Right hindlimb (tissue), 1 donor: ENCODE measurements at places on chromosomes 12 and 14.

- no peak for DNase-seq
Observed at GRCh38 chr12:38809832-38810231, 95.6 kb downstream of the CPNE8 start.

DNA sequence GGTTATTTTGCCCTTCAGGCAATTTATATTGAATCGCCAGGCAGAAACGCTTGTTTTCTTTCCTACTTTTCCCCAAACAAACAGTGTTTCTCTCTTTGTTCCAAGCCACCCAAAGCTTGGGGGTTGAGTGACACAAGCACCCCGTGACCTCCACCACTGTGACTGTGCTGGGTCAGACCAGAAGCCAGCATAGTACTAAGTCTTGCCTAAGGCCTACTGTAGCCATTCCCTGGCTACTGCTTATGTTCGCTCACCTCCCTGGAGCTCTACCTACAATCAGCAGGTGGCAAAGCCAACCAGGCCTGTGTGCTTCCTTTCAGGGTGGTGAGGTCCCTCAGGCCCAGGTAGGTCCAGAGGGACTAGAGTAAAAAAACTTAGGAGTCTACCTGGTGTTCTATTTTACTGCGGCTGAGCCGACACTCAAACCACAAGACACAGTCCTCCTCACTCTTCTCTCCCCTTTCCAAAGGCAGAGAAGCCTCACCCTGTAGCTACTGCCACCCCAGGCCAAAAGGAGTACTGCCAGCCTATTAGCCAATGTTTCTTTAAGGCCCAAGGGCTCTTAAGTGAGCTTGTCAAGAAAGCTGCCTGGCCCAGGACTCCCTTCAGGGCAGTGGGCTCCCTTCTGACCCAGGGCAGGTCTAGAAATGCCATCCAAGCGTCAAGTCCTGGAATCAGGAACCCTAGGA, 411.8 kb upstream of the MIS18BP1 start:
- DNase-seq, result no peak

- peak; percentile 71 for DNase-seq
Observed at GRCh38 chr12:54561164-54561563, 11.8 kb downstream of the PDE1B start.

DNA sequence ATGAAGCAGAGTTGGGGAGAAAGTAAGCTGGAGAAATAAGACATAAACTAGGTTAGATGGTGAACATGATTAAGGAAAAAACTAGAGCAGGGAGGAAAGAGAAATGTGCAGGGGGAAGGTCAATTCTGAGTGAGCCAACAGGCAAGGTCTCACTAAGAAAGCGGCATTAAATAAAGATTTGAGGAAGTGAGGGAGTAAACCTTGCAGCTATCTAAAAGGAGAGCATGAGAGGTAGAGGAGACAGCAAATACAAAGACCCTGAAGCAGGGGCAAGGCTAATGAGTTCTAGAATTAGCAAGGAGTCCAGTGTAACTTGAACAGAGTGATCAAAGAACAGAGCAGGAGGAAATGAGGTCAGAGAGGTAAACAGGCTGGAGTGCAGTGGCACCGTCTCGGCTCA, 4.4 kb upstream of the SOCS2 start:
- no peak for DNase-seq

GRCh38 chr12:5458229-5459050, 26.5 kb downstream of the NTF3 start:
- DNase-seq, result no peak

DNA sequence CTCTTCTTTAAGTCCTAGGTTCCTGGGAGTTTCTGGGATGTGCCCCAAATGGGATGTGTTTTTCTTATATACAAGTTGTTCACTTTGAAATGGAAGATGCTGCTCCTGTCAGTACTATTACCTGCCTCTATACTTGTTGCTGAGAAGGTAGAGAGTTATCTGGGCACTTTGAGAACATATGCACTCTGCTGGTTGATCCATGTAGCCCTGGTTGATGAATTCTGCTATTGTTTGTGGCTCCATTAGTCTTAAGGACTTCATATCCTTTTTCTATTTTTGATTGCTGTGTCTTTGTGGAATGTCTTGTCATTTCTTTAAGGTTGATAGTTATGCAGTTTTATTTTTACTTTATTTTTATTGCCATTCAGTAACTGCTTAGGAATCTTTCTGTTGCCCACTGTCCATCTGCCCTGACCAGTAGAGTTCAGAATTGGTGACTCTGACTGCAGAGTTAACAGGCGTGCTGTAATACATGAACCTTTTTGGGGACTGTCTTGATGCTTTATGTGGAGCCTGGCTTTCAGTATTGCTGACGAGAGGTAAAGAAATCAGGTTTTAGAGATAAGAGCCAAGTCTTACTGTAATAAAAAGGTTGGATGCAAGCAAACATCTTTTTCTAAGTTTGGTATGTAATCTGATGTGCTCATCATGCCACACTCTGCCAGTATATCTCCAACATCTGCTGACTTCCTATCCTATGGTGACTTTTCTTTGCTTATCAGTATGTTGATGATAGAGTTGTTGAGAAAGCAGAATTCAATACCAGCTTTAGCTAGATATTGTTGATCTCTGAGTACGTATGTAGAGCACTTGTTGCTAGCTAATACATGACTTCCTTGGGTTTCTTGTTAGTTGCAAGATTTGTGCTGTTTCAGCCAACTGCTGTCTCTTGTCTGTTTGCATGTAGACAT, 1.6 kb downstream of the GMPR2 start:
- no peak for DNase-seq

DNA sequence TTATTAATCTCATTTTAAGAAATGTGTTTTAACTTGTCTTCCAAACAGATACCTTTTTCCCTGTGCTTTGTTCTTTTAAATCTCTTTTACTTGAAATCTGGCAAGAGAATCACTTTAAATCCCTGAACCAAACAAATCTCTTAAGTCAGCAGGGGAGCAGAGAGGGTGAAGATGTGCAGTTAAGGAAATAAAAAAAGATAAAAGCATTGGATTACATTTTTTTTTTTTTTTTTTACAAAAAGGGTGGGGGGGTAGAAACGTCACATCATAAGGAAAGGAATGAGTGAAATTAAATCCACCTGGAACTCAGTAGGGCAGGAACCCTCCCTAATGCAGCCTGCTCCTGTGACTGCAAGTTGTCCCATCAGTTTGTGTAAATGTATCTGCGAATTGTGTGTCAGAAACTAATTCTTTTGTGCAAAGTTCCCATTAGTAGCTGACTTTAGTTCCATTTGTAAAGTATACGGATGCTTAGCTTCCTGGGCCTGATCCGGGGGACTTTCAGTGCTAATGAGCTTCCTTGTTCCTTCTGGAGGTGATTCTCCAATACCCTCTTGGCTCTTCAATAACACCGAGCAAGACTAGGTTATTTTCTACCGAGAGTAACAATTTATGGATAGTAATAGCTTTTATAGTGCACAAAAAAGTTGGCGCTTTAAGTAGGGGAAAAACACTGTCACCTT, 1.5 kb downstream of the TTC6 start:
- DNase-seq, result no peak

GRCh38 chr12:57844709-57845477, 1.6 kb downstream of the CTDSP2 start:
- peak; percentile 75 for DNase-seq

- DNase-seq, result no peak
Observed at GRCh38 chr14:60348211-60348610, 99.2 kb downstream of the PPM1A start.

GRCh38 chr14:96160076-96160912, 44.3 kb upstream of the BDKRB2 start:
- DNase-seq, result no peak
